Activated CD8-positive, alpha-beta memory T cell treated with anti-CD3 and anti-CD28 coated beads for 4 hours (primary cell): ENCODE measurements at places on chromosomes 13 and 19.

GRCh38 chr19:39126312-39127187 is 964 bp downstream of the PAK4 start:
- DNase-seq: no peak

- no peak for DNase-seq
Observed at GRCh38 chr19:38081547-38082255, 142.3 kb downstream of the DPF1 start.

GRCh38 chr13:80038371-80038770 is 302.6 kb downstream of the SPRY2 start:
- no peak for DNase-seq

GRCh38 chr19:55283548-55284377 is at the start of gene BRSK1:
TSS of gene BRSK1 (plus strand) at chr19:55283997. CDS start at chr19:55284443, 446 bp downstream.
- DNase-seq: peak; percentile 22

DNA sequence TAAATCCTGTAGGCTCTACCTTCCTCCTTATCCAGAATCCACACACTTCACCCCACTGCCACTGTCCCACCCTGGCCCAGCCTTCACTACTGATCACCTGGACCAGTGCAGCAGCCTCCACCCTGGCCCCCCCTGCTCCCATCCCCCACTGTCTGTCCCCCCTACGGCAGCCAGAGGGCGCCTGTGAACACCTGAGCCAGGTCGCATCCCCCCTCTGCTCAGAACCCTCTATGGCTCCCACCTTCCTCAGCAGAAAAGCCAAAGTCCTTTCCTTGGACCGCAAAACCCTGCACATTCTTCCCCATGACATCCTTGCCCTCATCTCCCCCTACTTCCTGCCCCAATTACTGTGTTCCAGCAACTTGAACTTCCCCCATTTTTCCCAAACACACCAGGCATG is 20.6 kb downstream of the ELAVL3 start:
- DNase-seq: no peak

DNA sequence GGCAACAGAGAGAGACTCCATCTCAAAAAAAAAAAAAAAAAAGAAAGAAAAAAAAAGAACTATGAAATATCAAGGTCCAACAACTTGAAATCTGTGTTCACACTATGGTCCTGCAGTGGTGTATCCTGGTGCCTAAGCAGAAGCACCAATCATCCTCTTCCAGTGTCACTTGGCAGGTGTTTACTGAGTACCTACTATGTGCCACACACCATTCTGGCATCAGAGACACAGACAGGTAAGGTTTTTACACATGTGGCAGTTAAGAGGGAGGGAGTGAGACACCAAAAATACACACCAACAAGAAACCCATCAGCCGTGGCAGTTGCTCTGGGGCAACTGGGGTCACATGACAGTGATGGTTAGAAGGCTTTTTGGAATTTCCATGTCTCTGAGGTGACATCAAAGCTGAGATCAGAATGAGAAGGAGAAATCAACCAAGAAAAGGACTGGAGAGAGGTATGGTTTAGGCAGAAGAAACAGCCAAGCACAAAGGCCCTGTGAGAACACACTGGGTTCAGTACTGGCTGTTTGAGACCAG is 17.6 kb downstream of the PBX4 start:
- no peak for DNase-seq

GRCh38 chr13:34357435-34358232 is 539.7 kb downstream of the RFC3 start:
- no peak for DNase-seq

DNA sequence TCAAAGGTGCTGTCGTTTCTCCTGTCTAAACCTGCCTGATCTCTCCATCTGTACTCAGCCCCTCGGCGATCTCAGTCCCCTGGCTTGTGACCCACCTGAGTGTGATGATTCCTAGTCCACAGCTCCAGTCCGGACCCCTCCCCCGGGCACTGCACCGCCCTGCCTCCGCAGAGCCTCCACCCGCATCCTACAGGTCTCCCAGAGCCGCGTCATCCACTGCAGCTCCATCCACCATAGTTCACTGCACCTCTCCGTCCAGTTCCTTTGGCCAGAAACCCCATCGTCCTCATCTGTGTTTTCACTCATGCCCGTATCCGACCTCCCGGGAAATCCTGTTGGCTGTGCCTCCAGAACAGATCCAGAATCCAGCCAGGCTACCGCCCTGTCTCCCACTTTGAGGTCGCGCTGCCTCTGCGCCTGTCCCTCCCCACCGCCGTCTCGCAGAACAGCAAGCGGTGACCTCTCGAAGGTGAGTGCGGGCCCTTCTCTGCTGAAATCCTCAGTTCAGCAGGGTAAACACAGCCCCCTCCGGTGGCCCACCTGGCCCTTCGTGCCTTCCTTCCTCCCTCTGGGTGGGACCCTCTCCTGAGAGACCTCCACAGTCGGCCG is 51.9 kb upstream of the MCF2L start:
- DNase-seq: no peak

DNA sequence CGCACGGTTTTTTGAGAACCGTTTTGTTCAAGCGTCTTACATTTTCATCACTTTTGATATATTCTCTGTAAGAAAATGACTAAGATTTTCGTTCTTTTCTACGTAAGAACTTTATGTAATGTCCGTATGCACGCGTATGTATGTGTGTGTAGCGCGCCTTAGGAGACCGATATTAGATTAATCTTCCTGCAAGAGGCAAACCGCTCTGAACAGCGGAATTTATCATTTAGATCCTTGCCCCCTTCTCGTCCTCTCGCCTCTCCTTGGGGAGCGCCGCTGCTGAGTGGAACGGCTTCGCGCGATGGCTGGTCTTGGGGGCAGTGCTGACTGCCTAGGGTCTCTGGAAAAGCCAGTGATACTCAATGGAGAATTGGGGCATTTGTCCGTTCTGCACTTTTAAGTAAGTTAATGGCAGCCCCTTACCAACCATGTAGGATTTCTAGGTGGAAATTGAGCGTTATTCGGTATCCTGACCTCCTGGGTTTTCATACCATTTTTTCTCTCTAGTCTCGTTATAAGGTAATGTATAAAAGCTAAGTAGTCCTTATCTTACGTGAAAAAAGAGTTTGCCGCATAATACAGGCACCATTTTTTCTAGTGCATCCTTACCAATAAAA is 4.7 kb downstream of the MAB21L1 start:
- no peak for DNase-seq

GRCh38 chr13:69234171-69234570 is 873.5 kb upstream of the ATXN8OS start:
- no peak for DNase-seq

- no peak for DNase-seq
Observed at GRCh38 chr13:86572115-86572514, 772.9 kb upstream of the SLITRK6 start.

- DNase-seq: no peak
Observed at GRCh38 chr13:111467111-111467890, 146.9 kb downstream of the TEX29 start.

DNA sequence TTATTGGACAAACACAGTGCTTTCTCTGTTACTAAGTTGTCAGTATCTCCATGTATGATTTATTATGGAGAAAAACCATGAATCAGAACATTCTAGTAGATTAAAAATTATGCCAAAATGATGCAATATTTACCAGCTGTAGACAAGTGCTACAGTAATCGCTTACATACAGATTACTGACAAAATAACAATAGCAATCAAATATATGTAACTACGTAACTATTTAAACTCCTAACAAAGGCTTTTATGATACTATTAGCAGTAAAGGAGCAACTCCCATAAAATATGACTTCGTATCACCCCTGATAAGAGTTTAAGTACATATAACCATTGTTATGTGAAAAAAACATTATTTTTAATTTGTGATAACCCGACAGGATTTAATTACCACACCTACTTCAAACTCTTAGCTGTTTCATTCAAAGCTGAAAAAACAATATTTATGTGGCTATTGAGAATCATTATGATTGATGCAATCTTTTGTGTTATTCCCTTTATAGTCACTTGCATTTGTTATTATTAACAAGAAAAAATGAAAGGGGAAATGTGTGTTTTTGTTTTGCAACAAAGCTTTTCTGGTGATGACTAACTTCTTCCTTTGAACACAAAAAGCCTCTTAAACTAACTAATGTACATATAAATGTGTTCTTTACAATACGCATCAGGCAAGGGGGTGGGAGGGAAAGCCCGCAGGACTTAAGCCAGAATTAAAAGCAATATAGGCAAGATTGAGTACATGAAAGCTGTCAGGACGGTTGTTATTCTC is 147.4 kb downstream of the ABCC4 start:
- no peak for DNase-seq

DNA sequence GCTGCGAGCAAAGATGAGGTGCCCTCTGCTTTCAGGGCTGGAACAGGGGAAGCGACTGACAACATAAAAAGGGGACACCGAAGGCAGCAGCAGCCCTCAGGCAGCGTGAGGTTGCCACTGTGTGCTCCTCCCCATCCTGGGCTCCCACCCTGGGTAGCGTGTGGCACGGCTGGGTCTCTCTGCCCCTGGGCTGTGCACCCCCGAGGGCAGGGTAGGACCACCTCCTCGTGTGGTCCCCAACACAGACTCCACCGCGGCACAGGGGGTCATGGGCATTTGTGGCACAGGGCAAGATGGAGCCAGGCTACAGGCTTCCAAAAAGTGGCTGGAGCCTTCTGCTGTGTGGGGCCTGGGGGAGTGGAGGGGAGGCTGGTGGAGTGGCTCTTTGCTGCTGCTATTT is 6.5 kb upstream of the RSPH6A start:
- no peak for DNase-seq

- peak; percentile 17 for DNase-seq
Observed at GRCh38 chr19:16051254-16052025, 24.9 kb upstream of the TPM4 start.

- no peak for DNase-seq
Observed at GRCh38 chr13:99691552-99691951, 190.3 kb downstream of the TM9SF2 start.

- no peak for DNase-seq
Observed at GRCh38 chr19:6414793-6415590, 9.6 kb downstream of the KHSRP start.

DNA sequence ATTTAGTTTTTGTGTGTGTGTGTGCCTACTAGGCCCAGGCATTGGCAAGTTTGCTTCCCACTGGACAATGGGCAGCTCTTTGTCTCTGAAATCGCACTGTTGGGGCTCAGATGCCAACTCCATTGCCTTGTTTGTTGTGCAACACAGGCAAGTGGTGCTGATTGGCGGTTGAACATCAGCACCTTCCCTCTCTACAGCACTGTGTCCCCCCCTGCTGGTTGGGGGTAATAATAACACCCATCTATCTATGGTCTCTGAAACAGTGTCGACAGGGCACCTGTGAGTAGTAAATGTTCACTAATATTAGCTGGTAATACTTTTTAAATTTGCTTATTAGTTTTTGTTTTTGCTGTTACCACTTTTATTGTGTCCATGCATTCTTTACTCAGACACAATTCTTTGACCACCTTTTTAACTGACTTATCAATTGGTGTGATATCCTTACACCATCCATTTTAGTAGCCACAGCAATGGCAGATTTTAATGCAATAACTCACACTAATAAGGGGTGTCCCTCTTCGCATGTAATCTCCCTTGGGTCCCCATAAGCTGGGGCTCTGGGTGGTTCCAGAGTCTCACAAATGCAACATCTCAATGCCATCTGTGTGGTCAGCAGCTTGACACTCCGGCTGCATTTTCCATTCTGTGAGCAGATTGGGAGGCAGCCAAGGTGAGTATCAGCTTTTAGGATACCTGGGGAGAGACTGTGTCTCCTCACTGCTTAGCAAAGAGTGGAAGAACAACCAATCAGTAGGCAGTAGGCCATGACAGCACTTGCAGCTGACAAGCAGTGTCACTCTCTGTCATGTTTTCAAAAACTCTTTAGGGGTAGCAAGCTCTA is 47.7 kb upstream of the UQCRFS1 start:
- no peak for DNase-seq

GRCh38 chr13:29763436-29764180 is 86.8 kb downstream of the UBL3 start:
- no peak for DNase-seq

GRCh38 chr13:93225610-93226009 is 997 bp upstream of the GPC6 start:
- no peak for DNase-seq

GRCh38 chr19:55066107-55066709 is 3.3 kb upstream of the RDH13 start:
- DNase-seq: no peak

DNA sequence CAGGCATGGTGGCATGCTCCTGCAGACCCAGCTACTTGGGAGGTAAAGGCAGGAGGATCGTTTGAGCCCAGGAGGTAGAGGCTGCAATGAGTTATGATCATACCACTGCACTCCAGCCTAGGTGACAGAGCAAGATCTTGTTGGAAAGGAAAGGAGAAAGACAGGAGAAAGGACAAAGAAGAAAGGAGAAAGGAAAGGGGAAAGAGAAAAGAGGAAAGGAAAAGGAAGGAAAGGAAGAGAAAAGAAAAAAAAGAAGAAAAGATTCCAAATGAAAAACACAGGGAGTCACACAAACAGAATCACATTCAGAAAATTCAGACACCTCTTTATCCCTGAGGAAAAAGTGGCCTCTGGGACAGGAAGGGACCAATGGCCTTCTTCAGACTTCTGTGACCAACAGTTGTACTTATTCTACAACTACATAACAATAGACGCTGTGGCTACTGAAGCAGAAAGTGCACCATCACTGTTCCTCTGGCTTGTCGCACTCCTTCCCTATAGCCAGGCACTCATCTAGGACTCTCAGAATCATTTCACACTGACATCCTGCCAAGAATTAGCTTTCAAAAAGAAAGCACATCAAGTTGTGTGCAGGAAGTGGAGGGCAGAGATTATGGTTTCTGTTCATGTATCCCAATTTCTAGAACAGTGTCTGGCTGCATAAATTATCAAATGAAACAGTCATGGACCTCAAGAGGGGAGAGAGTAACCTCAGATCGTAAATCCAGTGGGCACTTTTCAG is 5.9 kb downstream of the MTMR6 start:
- DNase-seq: no peak

DNA sequence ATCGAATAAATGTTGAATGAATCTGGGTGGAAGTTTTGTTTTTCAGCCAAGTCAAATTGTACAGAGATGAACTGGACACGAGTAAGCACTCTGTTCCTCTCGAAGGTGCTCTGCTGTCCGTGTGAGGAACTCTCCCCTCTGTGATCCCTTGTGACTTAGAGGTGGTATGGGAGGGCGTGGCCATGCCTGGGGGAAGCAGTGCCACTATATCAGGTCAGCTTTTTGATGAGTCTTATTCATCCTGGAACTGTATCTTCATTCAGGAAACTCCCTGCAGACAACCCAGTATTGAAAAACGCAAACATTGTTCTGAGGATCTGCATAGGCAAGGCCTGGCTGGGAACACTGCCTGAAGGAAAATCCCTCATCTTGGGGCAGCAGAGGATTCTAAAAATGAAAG is 45.7 kb upstream of the FLT1 start:
- DNase-seq: no peak

- no peak for DNase-seq
Observed at GRCh38 chr19:28989739-28990138, 223.2 kb downstream of the UQCRFS1 start.

GRCh38 chr19:2488942-2489731 is 13.2 kb downstream of the GADD45B start:
- DNase-seq: no peak

GRCh38 chr13:94395860-94396259 is 83.6 kb downstream of the DCT start:
- DNase-seq: no peak

GRCh38 chr13:114034481-114034891 is 60.6 kb upstream of the C13orf46 start:
- DNase-seq: no peak
